ENCODE measurements at places on chromosomes 1 and 21.

GRCh38 chr1:12436817-12437599 is 181.0 kb downstream of the DHRS3 start:
- no peak for DNase-seq

DNA sequence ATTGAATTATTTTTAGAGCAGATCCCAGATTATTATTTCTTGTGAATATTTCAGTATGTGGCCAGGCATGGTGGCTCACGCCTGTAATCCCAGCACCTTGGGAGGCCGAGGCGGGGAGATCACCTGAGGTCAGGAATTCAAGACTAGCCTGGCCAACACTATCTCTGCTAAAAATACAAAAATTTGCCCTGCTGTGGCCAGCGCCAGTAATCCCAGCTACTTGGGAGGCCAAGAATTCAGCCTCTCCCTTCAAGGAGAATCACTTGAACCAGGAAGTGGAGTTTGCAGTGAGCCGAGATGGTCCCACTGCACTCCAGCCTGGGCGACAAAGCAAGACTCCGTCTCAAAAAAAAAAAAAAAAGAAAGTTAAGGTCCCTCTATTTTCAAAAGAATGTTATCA is 4.3 kb downstream of the OSBPL9 start:
- DNase-seq, result no peak

DNA sequence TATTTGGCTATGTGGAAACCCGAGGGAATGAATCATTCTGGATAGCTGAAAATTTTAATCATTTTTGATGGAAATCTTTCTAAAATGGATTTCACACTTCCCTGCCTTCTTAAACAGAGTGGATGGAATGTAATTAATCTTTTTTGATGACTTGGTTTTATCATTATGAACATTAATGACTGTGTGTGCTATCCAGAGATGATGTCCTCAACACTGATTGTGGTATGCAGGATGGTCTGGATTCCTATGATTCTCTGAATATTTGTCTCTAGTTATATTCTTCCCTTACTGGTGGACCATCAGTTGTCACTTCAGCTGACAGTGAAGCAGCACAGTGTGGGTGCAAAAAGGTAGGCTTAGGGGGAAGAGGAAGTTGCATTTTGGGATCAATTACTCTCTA is 513.5 kb downstream of the LMO4 start:
- no peak for DNase-seq

- DNase-seq, result no peak
Measured at GRCh38 chr1:7485086-7485780, 285.9 kb upstream of the VAMP3 start.

DNA sequence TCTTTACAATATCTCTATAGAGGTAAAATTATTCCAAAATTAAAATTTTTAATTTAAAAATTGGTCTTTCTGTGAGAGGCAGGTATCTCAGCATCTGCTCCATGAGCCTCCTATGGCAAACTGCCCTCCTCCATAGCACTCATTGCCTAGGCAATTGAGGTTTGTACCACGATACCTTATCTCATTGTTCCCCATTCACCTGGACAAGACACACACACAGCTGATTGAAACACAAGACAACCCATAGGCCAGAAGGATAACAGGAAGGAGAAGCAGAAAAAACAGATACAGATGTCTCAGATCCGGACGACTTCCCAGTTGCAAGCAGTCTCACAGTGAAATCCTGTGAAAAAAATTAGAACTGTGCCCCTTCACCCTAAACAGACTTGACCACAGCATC is 24.3 kb downstream of the RHBDL2 start:
- DNase-seq, result no peak

- DNase-seq, result no peak
Measured at GRCh38 chr1:52628614-52629324, 4.2 kb upstream of the SHISAL2A start.

GRCh38 chr1:233005156-233005555 is 54.7 kb downstream of the NTPCR start:
- peak; percentile 77 for DNase-seq

- DNase-seq, result no peak
Measured at GRCh38 chr21:31253684-31254083, 90.4 kb downstream of the TIAM1 start.

GRCh38 chr1:187228790-187229189 is 400.0 kb downstream of the PLA2G4A start:
- no peak for DNase-seq

- DNase-seq, result no peak
Measured at GRCh38 chr1:32104127-32104526, 3.7 kb upstream of the KPNA6 start.

DNA sequence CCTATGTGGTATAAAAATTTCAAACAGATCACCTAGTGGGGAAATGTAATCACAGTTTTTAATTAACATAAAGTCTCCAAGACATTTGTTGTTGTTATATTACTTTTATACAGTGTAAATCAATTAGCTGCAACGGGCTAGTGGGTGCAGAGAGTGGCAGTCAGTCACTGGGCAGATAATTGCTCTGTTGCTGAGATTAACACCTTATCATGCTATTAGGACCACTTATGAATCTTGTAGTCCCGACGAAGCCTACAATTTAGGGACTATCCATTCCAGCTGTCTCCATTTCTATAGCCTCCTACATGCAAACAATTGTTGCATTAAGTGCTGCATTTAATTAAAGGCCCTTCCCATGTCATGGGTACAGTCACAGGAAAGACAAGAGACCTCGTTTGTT is 158.9 kb upstream of the PROX1 start:
- DNase-seq, result peak; percentile 12

DNA sequence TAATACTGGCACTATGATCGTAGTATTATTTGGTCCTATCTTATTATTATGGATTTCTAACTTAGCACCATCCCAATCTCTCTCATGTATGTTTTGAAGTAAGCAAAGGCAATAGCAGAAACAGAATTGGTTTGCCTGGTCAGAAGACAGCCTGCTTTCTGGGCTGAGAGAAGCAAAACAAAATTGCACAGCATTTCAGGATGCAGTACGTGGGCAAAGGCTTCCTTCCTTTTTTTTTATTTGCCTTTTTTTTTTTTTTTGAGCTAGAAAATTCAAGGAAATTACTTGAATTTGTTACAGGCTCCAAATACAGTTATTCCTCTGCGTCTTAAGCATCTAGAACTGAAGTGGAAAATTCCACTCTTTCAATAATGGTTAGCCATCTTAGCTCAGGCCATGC is 8.8 kb downstream of the CDA start:
- no peak for DNase-seq

- DNase-seq, result no peak
Measured at GRCh38 chr1:33713058-33713877, 150.6 kb upstream of the HMGB4 start.

DNA sequence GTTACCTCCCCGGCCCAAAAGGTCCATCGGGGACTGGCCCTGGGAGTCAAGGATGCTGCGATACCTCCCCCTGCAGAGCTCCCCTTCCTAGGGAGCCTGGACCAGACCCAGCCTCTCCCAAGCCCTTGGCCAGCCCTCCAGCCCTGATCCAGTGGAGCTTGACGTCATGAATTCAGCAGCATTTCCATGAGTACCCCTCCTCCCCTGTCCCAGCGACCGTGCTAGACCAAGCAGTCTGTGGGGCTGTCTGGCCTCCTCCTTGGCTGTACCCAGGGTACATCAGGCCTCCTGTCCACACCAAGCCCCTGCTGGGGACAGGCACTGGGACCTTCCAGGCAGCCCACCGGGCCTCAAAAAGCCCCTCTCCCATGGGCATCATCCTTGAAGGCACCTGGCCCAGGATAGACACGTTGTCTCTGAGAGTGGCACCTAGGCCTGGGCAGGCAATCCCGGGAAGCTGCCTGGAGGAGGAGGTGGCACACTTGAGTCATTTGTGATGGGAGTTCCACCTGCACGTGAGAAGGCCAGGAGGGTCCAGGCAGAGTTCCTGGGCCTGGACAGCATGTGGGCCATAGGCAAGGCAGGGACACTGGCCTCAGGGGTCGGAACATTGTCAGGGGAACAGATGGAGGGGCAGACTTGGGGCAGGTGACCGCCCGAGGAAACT is 46.4 kb downstream of the WNT9A start:
- DNase-seq, result no peak

DNA sequence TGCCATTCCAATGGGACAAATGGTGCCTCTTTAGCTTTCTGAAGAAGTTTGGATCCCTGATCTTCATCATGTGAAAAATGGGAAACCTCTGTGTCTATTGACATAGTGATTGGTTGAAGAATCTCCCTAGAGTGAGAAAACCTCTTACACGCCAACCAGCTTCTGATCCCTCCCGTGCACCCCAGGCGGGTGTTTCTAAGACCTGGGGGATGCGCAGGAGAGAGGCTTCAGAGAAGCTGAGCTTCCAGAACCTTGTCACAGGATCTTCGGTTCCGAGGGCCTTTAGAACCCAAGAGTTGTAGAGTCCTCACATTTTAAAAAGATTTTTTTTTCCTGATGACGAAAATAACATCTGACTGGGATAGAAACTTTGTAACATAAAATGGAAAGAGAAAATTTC is 11.3 kb downstream of the PODN start:
- no peak for DNase-seq

GRCh38 chr1:64623750-64624191 is 121.1 kb upstream of the RAVER2 start:
- DNase-seq, result peak; percentile 34

- DNase-seq, result no peak
Measured at GRCh38 chr1:41765152-41765551, 153.6 kb downstream of the HIVEP3 start.

DNA sequence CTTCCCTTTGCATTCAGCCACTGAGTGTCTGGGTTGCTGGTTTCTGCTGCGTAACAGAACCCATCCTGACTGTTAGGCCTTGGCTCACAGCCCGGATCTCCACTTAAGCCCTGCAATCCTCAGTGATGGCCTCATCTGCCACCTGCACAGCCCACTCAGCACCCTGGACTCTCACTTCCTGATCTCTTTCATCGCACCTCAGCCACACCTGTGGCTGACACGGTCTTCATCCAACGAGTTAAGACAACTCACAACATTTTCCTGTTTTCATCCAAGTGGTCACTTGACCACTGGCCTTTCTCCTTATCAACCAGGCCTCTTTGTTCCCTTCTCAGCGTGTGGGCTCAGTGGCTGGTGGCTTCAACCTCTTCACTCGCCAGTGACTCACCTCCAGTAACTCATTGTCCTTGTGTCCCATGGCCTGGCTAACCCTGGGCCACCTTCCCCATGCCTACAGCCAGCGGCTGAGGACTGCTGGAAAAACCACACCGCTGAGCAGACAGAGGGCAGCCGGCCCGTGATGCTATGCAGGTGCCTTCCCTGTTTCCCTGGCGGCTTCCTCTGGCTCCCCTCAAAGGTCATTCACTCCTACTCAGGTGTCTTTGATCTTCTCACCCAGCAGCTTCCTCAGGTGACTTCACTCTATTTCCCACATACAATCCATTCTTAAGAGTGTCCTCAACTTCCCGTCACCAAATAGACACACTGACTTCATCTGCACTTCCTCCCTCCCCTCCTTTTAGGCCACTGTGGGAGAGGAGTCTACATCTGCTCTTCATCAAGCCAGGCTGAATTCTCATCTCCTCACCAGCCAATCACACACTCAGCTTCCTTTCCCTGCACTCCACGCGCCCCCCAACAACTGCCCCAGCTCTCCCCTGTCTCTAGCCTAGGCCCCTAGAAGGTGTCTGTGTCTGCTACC is 19.9 kb upstream of the EDN2 start:
- DNase-seq, result peak; percentile 42

GRCh38 chr1:75172556-75172955 is 38.4 kb downstream of the LHX8 start:
- no peak for DNase-seq

GRCh38 chr1:208131621-208132286 is 112.4 kb downstream of the PLXNA2 start:
- DNase-seq, result no peak

GRCh38 chr21:26769613-26770188 is 75.5 kb downstream of the ADAMTS1 start:
- peak; percentile 17 for DNase-seq

- no peak for DNase-seq
Measured at GRCh38 chr1:66833112-66833511, 32.0 kb upstream of the INSL5 start.

GRCh38 chr1:159952932-159953331 is 1.1 kb downstream of the SLAMF9 start:
- no peak for DNase-seq

DNA sequence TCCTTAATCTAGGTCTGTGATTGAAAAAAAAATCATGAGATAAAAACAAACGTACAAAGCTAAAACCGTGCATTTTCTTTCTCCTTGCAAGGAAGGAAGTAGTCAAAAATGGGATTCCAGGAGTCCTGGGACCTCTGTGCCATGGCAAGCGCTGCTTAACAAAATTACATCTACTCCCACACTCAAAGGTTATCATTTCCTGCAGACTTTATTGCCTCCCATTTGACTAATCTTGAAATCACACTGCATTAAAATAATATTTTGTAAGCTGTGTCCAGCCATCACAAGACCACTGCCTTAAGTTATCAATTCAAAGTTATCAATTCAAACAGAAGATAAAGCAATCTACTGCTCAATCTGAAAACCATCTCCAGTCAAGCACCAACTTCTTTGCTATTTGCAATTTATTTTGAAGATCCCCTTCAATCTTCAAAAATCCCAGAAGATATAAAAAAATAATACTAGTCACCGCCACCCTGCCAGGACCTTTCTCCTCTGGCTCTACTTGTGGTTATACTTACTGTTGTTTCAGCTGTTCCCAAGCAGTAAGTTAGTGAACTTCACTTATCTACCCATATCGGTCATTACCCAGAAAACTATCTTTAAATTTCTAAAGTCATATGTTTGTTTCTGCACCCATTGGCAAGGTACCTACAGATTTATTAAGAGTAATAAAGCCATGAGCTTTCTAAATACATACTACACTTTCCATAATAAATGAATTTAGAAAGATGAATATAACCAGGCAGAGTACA is 38.1 kb upstream of the RAP1GAP start:
- no peak for DNase-seq
